Smooth muscle cell of the coronary artery (primary cell): ENCODE measurements at places on chromosomes 5 and 9. TPM values are rescaled to one million over a fixed set of nuclear protein-coding genes. Genes with fewer than 3 reads are reported as not detected.

KIF12 gene
- under 0.01 TPM in 1 of 2 replicates, not detected in the other for total RNA-seq

LHX2 gene
- total RNA-seq = not detected in 2 replicates

CARTPT gene
- total RNA-seq = not detected in 2 replicates

GRIA1 gene
- 2.1 TPM in 1 of 2 replicates, not detected in the other for total RNA-seq

RASGEF1C gene
- total RNA-seq = not detected in 2 replicates

CMYA5 gene
- total RNA-seq = 0.08 and 1.6 TPM in 2 replicates

PCDHA10 gene
- 0.08 and 1.4 TPM in 2 replicates for total RNA-seq

CKS2 gene
- 45.9 and 50.5 TPM in 2 replicates for total RNA-seq

ADCY2 gene
- total RNA-seq = under 0.01 TPM in 2 replicates

SLC34A1 gene
- total RNA-seq = not detected in 2 replicates

TEX10 gene
- 15.0 and 21.9 TPM in 2 replicates for total RNA-seq

OCLN gene
- 0.53 and 3.5 TPM in 2 replicates for total RNA-seq

BNC2 gene
- 11.0 and 29.6 TPM in 2 replicates for total RNA-seq

LURAP1L gene
- total RNA-seq = 10.0 and 29.0 TPM in 2 replicates

AGPAT2 gene
- 32.1 and 44.6 TPM in 2 replicates for total RNA-seq

LCN6 gene
- not detected in 2 replicates for total RNA-seq

WNT8A gene
- total RNA-seq = not detected in 2 replicates

SLC6A7 gene
- total RNA-seq = not detected in 2 replicates

FOXB2 gene
- not detected in 2 replicates for total RNA-seq

CTSV gene
- 0.12 and 1.9 TPM in 2 replicates for total RNA-seq

GABRA1 gene
- not detected in 2 replicates for total RNA-seq

HAVCR1 gene
- not detected in 2 replicates for total RNA-seq

PSMB7 gene
- total RNA-seq = 255 and 266 TPM in 2 replicates

PCDHB14 gene
- total RNA-seq = 0.59 and 2.1 TPM in 2 replicates

HRH2 gene
- 0.23 and 0.53 TPM in 2 replicates for total RNA-seq

MLANA gene
- total RNA-seq = not detected in 2 replicates

DMRT2 gene
- total RNA-seq = 0.23 and 0.45 TPM in 2 replicates

PGM5 gene
- 2.3 and 44.2 TPM in 2 replicates for total RNA-seq

TLR4 gene
- total RNA-seq = 7.1 and 83.6 TPM in 2 replicates

ATOX1 gene
- total RNA-seq = 99.0 and 112 TPM in 2 replicates

CCDC183 gene
- total RNA-seq = 0.30 and 2.2 TPM in 2 replicates

MAPKAP1 gene
- 76.1 and 115 TPM in 2 replicates for total RNA-seq

PCDHGA6 gene
- total RNA-seq = 2.2 and 2.3 TPM in 2 replicates

BRD9 gene
- 38.9 and 46.9 TPM in 2 replicates for total RNA-seq

HAVCR2 gene
- total RNA-seq = 0.30 and 6.9 TPM in 2 replicates

HCN1 gene
- 0.30 TPM in 1 of 2 replicates, not detected in the other for total RNA-seq

CCL27 gene
- 0.47 TPM in 1 of 2 replicates, not detected in the other for total RNA-seq

GPR21 gene
- total RNA-seq = 0.83 and 2.6 TPM in 2 replicates

BBLN gene
- 3.7 and 26.9 TPM in 2 replicates for total RNA-seq

TMEM215 gene
- not detected in 2 replicates for total RNA-seq

EQTN gene
- not detected in 2 replicates for total RNA-seq

SPATA31A3 gene
- total RNA-seq = not detected in 2 replicates

STK32A gene
- 0.82 and 2.0 TPM in 2 replicates for total RNA-seq

PRLR gene
- total RNA-seq = under 0.01 and 0.08 TPM in 2 replicates

OR1N2 gene
- total RNA-seq = 0.30 and 0.35 TPM in 2 replicates

SLC25A2 gene
- 0.23 TPM in 1 of 2 replicates, not detected in the other for total RNA-seq

NUP155 gene
- total RNA-seq = 14.3 and 23.0 TPM in 2 replicates

ERAP2 gene
- total RNA-seq = 21.2 and 30.7 TPM in 2 replicates

PTGR1 gene
- 37.2 and 52.6 TPM in 2 replicates for total RNA-seq

DNAJC21 gene
- total RNA-seq = 28.0 and 80.7 TPM in 2 replicates

SLC34A3 gene
- total RNA-seq = not detected in 2 replicates

ZNF354C gene
- total RNA-seq = 4.8 and 6.4 TPM in 2 replicates

GPR150 gene
- total RNA-seq = 0.45 TPM in 1 of 2 replicates, not detected in the other

LCN9 gene
- not detected in 2 replicates for total RNA-seq

PRDM9 gene
- not detected in 2 replicates for total RNA-seq

CTNND2 gene
- total RNA-seq = not detected in 2 replicates

LCN15 gene
- not detected in 2 replicates for total RNA-seq

IL7R gene
- total RNA-seq = under 0.01 TPM in 1 of 2 replicates, not detected in the other
